ENCODE measurements at places on chromosomes 4 and X.

DNA sequence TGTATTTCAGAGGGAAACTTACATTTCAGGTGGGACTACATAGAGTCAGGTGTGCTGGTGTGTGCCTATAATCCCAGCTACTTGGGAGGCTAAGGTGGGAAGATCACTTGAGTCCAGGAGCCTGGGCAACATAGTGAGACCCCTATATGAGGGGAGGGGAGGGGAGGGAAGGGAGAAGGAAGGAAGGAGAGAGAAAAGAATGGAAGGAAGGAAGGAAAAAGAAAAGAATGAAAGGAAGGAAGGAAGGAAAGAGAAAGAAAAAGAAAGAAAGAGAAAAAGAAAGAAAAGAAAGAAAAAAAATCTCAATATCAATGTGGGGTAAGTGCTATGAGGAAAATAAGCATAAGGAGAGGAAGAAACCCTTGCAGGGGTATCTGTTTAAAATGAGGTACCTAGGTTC lies 43.6 kb upstream of the RAB33B start:
- DNase-seq = no peak

DNA sequence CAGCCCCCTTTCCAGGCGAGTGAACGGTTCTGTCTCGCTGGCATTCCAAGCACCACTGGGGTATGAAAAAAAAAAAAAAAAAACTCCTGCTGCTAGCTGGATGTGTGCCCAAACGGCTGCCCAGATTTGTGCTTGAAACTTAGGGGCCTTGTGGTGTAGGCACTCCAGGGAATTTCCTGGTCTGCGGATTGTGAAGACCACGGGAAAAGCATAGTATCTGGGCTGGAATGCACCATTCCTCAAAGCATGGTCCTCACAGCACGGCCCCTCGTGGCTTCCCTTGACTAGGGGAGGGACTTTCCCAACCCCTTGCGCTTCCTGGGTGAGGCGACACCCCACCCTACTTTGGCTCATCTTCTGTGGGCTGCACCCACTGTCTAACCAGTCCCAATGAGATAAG lies 516.8 kb upstream of the FAM241A start:
- no peak for DNase-seq

DNA sequence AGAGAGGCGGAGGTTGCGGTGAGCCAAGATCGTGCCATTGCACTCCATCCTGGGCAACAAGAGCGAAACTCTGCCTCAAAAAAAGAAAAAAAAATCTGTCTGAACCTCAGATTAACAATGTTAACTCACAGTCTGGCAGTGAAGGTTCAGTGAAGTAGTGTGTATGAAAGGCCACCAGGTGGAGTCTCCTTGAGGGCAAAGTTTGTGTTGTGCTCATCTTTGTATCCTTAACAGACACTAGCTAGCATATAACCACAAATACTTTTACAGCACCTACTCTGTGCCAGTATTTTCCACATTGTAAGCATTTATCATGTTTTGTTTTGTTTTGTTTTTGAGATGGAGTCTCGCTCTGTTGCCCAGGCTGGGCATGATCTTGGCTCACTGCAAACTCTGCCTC lies 46.0 kb upstream of the MGST2 start:
- DNase-seq = peak; percentile 12

- DNase-seq = no peak
Observed at GRCh38 chr4:109389369-109390114, 44.1 kb upstream of the SEC24B start.

DNA sequence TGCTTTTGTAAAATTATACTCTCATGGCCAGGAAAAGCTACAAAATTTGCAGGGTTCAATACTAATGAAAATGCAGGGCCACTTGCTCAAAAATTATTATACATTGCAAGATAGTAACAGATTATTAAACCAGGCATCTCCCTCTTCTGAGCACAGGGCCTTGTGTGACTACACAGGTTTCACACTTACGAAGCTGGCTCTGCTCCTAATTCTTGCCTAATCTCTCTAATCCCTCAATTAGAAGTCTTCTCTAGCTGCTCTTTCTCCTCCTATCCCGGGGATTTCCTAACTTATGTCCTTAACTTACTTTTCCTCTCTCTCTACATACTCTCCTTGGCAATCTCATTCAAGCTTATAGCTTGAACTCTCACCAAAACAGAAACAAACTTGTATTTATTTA lies 168.3 kb downstream of the AREG start:
- no peak for DNase-seq

DNA sequence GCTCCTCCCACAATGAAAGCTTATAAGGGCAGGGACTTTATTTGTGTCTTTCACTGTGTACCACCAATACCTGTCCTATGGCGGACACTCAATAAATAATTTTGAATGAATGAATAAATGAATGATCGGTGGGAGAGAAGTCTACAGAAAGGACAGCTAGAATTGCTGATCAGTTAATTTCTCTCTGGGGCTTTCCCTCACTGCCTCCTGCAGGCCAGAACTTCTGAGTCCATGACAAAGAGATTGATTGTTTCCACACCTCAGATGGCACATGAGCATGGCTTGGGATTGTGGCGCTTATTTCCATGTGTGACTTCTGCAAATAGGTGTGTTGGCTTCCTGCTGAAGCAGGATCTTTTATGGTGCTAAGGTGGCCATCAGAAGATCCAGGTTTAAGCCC lies 6.3 kb downstream of the FAM47E start:
- DNase-seq = no peak

GRCh38 chrX:10725071-10725470 lies 104.7 kb upstream of the MID1 start:
- no peak for DNase-seq

DNA sequence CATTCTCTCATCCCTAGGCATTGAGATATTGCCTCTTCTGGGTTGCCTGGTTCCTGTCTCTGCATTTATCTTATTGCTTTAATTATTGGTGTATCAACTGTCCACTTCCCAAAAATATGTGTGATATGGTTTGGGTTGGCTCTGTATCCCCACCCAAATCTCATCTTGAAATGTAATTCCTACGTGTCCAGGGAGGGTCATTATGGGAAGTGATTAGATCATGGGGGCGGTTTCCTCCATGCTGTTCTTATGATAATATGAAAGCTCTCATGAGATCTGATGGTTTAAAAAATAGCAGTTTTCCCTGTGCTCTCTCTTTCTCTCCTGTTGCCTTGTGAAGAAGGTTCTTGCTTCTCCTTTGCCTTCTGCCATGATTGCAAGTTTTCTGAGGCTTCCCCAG lies 308.3 kb upstream of the HS3ST1 start:
- DNase-seq = no peak

- no peak for DNase-seq
Observed at GRCh38 chr4:55561889-55562288, 15.2 kb upstream of the CLOCK start.

DNA sequence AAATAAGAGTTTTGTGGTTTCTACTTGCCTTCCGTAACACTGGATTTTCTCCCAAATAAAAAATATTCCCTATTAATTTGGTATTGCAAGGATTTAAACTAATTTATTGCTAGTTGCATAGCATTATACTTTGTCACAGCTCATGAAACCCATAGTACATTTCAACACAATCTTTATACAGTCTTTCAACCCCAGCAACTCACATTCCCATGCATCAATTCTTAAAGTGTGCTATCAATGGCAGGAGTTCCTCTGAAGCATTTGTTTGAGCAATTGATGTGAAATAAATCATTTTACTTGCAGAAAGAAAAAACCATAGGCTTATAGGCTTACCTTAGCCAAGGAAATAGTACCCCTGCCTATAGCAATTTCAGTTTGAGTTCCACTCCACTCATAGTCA lies 251.9 kb downstream of the PAPSS1 start:
- DNase-seq = no peak

- DNase-seq = no peak
Observed at GRCh38 chrX:20347481-20347880, 80.8 kb upstream of the RPS6KA3 start.

GRCh38 chr4:19522966-19523365 lies 728.7 kb upstream of the SLIT2 start:
- DNase-seq = no peak

- no peak for DNase-seq
Observed at GRCh38 chrX:152810403-152810802, 20.2 kb downstream of the CETN2 start.

GRCh38 chr4:85886665-85887064 lies 411.7 kb downstream of the ARHGAP24 start:
- no peak for DNase-seq

DNA sequence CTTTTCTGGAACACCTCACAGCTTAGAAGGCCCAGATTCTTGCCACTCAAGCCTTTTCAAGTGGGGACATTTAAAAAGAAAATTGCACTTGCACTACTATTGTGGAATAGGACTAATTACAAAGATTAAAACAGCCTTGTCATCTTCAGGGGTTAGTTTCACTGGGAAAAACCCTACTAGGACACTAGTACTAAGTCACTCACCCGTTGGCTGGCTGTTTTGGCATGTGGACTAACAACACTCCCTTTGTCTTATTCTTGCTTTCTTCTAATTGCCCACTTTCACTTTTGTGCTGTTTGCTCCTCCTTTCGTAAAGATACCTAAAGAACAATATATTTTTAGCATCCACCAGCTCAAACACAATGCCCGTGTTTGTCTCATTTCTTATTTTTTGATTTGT lies 200.9 kb upstream of the MID1 start:
- DNase-seq = no peak

GRCh38 chrX:130676861-130677260 lies 226.1 kb downstream of the ENOX2 start:
- no peak for DNase-seq

DNA sequence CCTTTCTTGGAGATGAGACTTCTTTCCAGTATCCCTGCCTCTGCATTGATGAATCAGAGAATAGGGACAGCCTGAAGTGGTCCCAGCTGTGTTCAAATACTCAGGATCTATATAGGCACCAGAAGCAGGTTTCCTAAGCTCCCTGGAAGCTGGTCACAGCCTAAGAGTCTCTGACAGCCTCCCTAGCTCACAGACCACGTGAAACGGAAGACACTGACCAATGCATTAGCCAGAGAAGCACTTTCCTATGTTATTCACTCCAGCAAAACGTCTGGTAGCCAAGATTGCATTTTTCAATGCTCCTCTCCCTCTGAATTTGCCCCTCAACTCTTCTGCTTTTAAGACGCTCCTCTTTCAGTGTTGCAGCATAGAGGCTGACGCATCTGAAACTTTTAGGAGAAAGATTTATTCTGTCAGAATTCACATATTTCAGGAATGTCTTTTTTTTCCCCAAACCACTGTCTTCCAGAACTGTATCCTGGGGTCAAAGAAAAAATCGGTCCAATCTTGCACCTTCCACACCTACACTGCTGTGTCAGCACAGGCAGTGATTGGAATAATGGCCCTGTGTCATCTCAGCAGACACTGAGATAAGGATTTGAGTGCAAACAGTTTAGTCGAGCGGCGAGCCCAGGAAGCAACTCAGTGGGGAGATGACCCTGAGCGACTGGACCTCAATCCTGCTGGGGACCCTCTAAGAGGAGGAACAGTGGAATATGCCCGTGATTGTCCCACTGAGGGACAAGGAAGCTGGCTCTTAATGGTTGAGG lies 109.4 kb downstream of the SMIM20 start:
- peak; percentile 54 for DNase-seq

DNA sequence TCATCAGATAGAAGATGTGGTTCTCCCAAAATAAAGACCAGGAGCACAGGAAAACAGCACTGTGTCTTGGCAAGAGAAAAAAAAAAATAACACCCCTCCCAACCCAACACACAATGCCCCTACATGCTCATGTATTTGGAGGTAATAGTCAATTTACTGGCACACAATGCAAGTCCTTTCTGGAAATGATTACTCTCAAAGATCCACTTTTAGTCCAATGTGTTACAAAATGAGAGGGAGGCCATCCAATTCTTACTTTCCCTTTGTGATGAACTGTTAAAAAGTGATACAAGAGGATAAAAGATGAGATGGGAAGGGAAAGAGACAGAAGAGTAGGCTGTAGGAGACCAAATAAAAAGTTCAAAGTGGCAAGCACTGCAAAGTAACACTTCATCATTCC lies 180.3 kb upstream of the DKK2 start:
- no peak for DNase-seq

DNA sequence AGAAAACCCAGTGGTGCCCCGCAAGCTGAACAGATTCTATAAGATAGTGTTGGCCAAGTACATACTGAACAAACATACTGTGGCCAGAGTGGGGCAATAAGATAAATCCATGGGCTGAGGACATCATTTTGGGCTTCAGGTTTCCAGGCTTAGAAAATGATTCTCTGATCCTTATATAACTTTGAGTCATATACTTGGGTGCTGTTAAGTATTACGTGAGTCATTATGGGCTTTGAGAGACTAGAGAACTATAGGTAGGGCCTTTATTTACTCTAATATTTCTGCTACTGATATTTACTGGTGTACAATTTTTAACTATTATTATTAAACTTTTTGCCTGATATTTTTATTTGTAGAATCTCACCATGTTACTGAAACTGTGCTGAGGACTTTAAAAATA lies 586.1 kb downstream of the CENPC start:
- no peak for DNase-seq

All from HCEC 1CT (cell line).